ENCODE measurements at places on chromosomes 5 and 9.
A peak's percentile ranks its signal among the peaks of the same experiment; 100 is the strongest.

DNA sequence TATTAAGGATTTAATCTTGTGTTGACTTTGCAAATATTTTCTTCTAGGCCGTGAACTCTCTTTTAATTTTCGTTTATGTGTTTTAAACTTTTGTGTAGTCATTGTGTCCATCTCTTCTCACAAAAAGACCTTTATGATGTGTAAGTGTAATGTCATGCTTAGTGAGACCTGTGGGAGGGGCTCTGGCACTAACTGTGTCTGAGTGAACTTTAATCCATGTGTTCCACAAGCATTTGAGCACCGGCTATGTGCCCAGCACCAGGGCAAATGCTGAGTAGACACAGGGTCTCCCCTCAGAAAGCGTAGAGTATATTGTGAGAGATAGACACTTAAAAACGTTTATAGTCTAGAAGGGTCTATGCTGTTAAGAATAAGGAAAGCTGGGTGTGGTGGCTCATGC, 272.6 kb upstream of the TUT7 start:
- no peaks in the 10 kb centered on the region for H3K27me3 ChIP-seq
- H3K36me3 ChIP-seq = no peaks in the 10 kb centered on the region
- no peak for DNase-seq
- no peak overlapping the region for H3K4me3 ChIP-seq
- H3K4me1 ChIP-seq = no peaks in the 10 kb centered on the region

GRCh38 chr9:119722384-119722783, 353.1 kb upstream of the BRINP1 start:
- no peaks in the 10 kb centered on the region for H3K4me1 ChIP-seq
- H3K27me3 ChIP-seq = no peaks in the 10 kb centered on the region
- no peak overlapping the region for H3K27ac ChIP-seq
- no peak for DNase-seq
- no peaks in the 10 kb centered on the region for H3K36me3 ChIP-seq
- no peak overlapping the region for H3K4me3 ChIP-seq

DNA sequence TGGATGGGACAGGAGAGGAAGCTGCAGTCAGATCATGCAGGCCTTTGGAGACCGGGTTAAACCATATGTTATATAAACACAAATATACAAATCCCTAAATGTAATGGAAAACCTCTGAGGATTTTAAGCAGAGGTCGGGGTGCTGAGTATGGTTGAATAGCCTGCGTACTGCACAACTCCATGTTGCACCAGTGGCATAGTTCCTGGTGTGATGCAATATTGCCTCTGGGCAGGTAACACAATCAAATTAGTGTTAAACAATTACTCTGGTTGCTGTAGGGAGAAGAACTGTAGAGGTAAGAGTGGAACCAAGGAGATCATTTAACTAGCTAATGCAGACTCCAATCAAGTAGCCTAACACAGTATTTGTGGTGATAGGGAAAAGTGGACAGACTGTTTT, 21.3 kb upstream of the RNF145 start:
- H3K36me3 ChIP-seq = no peaks in the 10 kb centered on the region
- no peak overlapping the region for H3K27ac ChIP-seq
- peaks cover 9% of the 10 kb centered on the region for H3K27me3 ChIP-seq

- no peaks in the 10 kb centered on the region for H3K27me3 ChIP-seq
- H3K4me1 ChIP-seq = no peaks in the 10 kb centered on the region
- no peak overlapping the region for H3K4me3 ChIP-seq
- no peak for DNase-seq
Observed at GRCh38 chr9:10566848-10567247, 46.0 kb downstream of the PTPRD start.

DNA sequence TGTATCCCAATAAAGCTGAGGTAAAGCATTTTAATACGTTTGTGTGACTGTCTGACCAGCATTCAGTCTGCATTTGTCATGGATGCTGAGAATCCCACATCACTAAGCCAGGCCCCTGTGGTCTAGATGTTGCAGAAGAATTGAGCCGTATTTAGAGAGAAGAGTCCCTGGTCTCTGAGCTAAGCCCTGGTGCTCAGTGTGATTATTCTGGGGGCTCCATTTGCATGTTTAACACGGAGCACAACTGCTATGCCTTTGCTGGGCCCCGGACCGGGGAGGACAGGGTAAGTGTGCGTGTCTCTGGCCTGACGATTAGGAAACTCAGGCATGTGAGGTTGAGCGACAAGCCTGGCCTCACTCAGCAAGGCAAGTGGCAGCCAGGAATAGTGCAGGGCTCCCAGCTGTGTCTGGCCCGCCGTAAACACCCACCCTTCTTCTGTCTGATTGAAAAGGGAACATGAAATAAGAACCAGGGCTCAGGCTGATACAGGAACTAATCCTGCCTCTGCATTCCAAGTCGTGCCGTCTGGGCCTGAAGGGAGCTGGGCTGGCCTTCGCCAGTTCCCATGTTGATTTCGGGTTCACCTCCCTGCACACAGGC, 22.3 kb downstream of the FAM78A start:
- peak overlapping the region; percentile 15 for H3K4me3 ChIP-seq
- peaks cover 9% of the 10 kb centered on the region for H3K36me3 ChIP-seq
- DNase-seq = no peak
- peaks cover 75% of the 10 kb centered on the region for H3K4me1 ChIP-seq
- H3K27ac ChIP-seq = peak overlapping the region; percentile 99

Data from activated naive CD4-positive, alpha-beta T cell treated with anti-CD3 and anti-CD28 coated beads, Interleukin-2, amount 10 ng/mL, durations not matched to agents 7 days and 5 days (primary cell).